Effector memory CD8-positive, alpha-beta T cell (primary cell): ENCODE measurements at places on chromosomes 3 and 15.

DNA sequence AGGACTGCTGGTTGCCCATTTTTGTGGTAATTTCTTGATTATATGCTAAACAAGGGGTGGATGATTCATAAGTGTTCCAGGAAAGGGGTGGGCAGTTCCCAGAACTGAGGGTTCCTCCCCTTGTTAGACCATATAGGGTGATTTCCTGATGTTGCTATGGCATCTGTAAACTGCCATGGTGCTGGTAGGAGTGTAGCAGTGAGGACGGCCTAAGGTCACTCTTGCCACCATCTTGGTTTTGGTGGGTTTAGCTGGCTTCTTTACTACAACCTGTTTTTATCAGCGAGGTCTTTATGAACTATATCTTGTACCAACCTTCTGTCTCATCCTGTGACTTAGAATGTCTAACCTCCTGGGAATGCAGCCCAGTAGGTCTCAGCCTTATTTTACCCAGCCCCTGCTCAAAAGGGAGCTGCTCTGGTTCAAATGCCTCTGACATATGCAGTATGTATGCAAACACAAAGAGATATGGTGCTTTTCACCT is 46.2 kb downstream of the C3orf38 start:
- DNase-seq: no peak

DNA sequence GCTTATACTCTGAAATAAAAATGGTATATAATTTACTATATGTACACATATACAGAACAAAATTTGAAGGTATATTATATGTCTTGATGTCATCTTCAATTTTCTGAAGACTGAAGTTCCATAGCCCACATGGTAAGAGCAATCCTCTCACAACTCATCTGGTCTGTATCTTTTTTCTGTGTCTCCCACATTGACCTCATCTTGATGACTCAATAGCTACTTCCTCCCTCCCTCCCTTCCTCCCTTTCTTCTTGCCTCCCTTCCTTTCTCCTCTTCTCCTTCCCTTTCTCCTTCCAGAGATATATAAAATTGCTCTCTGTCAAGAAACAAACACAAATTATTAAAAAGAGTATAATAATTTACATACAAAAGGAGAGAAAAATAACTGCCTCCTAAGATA is 268.5 kb downstream of the SQOR start:
- no peak for DNase-seq

GRCh38 chr15:25848784-25849156 is 14.4 kb downstream of the ATP10A start:
- no peak for DNase-seq

DNA sequence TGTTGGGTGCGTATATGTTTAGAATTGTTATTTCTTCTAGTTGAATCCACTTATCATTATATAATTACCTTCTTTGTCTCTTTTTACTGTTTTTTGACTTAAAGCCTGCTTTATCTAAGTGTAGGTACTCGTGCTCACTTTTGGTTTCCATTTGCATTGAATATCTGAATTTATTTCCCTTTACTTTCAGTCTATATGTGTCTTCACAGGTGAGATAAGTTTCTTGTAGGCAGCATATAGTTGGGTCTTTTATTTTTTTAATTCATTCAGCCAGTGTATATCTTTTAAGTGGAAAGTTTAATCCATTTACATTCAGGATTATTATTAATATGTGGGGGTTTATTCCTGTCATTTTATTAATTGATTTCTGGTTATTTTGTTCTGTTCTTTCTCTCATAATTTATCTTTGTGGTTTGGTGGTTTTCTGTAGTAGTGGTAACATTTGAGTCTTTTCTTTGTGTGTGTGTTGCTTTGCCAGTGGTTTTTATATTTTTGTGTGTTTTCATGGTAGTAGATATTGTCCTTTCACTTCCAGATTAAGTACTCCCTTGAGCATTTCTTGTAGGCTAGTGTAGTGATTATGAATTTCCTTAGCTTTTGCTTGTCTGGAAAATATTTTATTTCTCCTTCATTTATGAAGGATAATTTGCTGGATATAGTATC is 27.3 kb downstream of the STT3B start:
- DNase-seq: no peak

- DNase-seq: no peak
These were observed 27.2 kb upstream of the EDEM1 start for GRCh38 chr3:5160321-5160720.

DNA sequence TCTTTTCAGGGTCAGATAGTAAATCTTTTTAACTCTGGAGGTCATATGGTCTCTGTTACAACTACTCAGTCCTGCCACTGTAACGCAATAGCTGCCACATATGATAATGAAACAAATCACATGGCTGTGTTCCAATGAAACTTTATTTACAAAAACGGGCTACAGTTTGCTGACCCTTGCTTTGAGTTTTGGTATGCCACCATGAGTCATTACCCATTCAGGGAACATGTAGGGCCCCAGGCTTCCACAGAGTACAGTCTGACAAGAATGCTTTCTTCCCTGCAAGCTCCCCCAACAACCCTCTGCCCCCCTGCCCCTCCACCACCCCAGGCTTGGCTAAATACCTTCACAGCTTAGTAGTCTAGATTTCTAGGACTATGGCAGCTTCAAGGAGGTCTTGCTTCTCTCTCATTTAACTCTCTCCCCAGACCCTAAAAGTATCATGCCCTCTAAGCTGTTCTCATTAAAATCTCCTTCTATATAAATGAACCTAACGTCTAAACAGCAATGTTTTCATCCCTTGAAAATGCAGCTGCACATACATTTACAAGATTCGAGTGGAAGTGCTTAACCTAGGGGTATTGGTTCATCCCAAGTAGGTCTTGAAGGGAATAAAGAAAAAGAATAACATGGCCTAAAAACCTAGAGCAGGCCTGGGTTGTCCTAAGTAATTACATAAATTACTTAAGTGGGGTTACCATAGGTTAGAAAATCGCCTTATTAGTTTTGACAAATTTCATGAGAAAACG is 117.8 kb upstream of the PRICKLE2 start:
- DNase-seq: no peak

DNA sequence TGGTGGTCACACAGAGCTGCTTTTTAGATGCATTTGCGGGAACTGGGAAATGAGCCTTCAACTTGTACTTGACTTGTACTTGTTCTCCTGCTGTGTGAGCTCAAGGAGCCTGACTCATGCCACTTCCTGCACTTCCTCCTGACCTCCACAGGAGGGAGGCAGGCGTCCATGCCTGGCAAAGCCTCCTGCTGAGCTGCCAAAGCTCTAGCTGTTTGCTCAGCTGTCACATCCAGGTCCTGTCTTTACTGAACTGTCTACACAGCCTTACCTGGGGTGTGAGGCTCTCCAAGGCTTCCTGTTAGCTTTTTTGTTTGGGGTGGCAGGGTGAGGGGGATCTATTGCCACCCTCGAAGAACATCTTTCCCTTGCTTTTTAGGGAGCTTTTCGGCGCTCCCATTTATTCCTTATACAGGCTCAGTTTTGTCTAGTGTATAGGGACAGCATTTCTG is 6.4 kb downstream of the THPO start:
- DNase-seq: peak; percentile 36

- DNase-seq: no peak
These were observed 28.6 kb upstream of the SEMA3F start for GRCh38 chr3:50126287-50127211.

DNA sequence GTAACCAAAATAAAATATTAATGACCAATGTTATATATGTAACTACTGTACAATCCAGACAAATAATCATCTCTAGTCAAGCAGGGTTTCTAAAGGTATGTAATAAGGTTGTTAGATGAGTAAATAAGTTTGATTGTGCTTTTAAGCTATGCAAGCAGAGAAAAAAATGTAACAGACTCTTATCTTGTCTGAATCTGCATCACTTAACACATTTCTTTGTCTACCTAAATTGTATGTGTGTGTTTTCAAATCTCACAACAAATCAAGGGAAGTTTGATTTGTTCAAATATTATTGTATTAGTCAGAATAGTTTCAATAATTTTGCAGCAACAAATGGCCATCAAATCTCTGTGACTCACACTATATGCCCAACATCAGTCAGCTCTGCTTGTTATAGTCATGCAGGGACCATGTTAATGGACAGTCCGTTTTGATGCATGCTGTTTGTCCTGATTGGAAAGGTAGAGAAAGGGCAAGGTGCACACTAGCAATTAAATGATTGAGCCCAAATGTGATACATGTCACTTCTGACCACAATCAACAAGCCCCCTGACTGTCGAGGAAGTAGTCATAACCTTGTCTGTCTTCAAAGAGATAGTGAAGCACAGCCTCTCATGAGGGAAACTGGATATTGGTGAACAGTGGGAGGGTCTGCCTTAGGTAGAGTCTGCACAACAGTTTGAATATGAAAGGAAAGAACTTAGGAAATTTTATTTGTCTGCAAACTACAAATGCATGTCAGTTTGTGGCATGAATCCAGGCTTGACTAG is 349.4 kb upstream of the SATB1 start:
- DNase-seq: no peak

DNA sequence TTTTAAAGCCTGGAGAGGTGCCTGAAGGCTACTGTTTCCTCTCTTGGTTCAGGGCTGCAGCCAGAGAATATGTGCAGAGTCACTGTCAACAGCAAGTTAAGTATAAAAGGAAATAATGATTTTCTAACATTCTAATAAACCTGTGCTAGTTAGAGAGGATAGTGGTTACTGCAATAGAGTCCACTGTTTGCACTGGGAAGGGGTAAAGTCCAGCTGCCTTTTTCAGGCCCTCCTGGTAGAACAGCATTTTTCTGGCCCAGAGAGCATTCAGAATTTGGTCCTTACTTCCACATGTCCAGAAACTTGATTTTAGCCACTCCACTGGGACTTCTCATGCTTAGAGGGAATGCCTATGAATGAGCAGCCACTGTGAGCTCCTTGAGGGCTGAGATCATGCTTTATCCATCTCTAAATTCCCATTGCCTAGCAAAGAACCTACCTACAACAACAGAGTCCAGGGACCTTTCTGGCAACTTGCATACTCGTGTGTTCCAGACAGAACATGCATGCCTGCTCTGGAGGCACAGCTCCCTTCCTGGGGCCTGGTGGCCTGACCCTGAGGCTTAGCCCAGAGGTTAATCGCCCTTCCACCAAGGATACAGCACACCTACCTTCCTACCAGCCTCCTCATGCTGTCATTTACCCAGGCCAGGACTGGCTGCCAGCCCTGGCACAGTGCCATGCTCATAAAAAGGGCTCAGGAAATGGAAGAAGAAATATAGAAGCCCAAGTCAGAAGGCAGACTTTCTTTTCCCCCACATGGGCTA is 50.3 kb upstream of the ATP13A3 start:
- no peak for DNase-seq

- no peak for DNase-seq
These were observed 226.4 kb downstream of the SCAPER start for GRCh38 chr15:76678766-76679165.

DNA sequence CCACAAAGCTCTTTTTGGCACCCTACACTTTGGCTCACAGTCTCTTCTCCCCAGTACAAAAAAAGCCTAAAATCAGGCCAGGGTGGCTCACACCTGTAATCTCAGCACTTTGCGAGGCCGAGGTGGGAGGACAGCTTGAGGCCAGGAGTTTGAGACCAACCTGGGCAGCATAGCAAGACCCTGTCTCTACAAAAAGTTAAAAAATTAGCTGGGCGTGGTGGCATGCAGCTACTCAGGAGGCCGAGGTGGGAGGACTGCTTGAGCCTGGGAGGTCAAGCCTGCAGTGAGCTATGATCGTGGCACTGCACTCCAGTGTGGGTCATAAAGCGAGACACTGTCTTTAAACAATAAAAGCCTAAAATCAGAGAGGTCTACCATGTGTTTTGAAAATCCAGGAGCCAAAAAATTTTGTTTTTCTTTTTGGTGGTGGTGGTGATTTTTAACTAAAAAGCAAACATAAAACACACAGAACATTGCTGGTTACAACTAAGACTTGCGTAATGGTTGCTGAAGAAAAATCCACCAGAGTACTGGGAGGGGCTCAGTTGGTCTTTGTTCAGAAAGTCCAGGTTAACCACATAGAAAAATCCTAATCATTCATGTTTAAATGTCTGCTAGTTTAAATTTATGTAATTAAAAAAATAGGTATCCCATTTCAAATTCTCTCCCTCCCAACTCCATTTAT is 1.6 kb upstream of the MAN2C1 start:
- DNase-seq: no peak

GRCh38 chr15:23616536-23616935 is 31.1 kb downstream of the MAGEL2 start:
- no peak for DNase-seq

DNA sequence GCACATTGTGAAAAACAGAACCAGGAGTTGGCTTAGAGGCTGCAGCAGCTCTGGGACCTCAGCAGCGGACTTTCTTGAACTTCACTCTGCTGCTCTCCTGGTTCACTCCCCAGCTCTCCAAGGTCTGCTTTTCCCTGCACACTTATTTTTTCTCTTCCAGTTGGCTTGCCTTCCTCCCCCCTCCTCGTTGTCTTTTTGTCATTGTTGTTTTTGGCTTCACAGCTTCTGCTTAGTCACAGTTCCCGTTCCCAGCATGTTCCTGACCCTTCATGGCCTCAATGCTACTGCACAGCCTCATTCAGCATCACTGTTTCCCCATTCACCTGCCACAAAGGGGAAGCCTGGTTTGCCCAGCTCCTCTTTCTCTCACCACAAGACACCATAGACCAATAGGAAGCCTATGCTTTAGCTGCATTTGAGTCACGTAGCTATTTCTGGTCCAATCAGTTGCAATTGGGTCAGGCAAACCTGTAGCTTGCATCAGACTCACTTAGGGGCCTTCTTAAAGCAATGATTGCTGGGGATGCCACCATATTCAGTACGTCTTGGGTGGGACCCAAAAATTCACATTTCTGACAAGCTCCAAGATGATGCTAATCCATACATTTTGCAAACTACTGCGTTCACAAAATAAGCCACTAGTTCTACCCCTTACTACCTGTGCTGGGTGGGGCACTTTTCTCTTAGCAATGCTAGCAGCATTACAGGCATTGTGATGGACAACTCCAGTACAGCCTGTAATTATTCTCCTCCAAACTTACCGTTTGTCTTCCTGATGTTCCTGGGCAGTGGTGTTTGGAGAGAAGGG is 7.8 kb upstream of the SUMF1 start:
- no peak for DNase-seq

DNA sequence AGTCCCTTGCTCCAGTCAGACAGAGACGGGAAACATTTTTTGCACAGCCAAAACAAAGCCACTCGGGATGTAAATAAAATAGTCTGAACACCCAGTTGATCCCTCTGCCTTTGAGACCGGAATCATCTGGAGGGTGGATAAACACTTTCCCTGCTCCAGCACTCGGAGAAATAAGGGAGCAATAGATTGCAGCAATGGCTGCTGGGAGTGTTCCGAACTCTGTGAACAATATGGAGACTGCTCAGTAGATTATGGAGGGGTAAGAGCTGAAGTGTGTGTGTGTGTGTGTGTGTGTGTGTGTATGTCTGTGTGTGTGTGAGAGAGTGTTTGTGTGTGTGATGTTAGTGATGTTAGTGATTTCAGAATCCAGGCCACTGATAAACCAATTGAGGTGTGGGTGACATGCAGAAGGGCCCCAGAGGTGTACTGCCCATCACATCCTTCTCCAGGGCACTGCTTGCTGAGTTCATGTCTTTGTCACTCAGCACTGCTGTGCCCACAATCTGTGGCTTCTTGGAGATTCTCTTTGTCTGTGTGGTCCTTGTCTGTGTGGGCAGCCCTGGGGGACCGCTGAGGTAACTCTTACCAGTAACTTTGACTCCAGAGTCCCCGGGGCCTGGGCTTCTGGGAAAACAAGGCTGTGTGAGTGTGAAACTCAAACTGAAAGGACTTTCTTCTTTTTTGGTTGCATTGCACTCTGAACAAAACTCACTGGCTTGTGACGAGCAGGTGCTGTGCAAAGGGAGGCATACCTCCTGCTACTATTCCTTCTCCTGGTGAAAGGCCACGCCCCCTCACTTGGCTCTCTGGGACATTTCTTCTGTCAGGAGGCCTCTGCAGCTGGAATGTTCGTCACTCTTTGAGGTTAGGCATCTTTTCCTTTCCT is 23.0 kb downstream of the CRYGS start:
- DNase-seq: no peak
